H1 (cell line): ENCODE measurements at places on chromosomes 5 and 9. TPM values are rescaled to one million over a fixed set of nuclear protein-coding genes. Genes with fewer than 3 reads are reported as not detected.

The PCDHGB6 gene
- total RNA-seq = 3.4 and 4.1 TPM in 2 replicates

The FAM151B gene
- 0.71 and 1.1 TPM in 2 replicates for total RNA-seq

The GABRA6 gene
- not detected in 2 replicates for total RNA-seq

The ARID3C gene
- total RNA-seq = not detected in 2 replicates

The PCDHAC2 gene
- total RNA-seq = 3.7 and 4.9 TPM in 2 replicates

The MAPKAP1 gene
- total RNA-seq = 140 and 146 TPM in 2 replicates

The GALNT12 gene
- total RNA-seq = 17.5 and 19.6 TPM in 2 replicates

- DNase-seq = no peak
- H3K4me1 ChIP-seq = peaks cover 13% of the 10 kb centered on the region
These were observed 3.5 kb upstream of the PHYHD1 start for GRCh38 chr9:128917151-128917849.

DNA sequence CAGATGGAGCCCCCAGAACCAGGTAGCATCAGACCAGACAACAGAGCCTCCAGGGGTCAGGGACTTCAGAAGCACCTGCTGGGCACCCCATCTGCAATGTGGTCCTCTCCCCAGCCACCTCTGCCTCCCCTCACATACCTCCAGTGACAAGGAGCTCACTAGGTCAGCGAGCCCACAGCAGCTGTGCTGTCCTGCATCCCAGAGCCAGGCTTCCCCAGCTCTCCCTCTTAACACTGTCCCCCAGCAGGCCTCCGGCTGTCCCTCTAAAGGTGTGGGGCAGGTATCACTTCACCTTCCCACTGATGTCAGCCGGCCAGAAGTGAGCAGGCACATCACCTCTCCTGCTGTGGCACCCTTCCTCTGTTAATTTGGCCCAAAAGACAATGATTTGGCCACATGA lies 83.6 kb downstream of the LMX1B start:
- no peaks in the 10 kb centered on the region for H3K27me3 ChIP-seq
- no peak overlapping the region for H3K27ac ChIP-seq
- DNase-seq = no peak
- H3K36me3 ChIP-seq = no peaks in the 10 kb centered on the region
- H3K4me1 ChIP-seq = peaks cover 4% of the 10 kb centered on the region; the same call in 1 of the 2 replicates

GRCh38 chr5:83639911-83640310 lies 80.7 kb downstream of the HAPLN1 start:
- H3K27ac ChIP-seq = no peak overlapping the region
- no peaks in the 10 kb centered on the region for H3K36me3 ChIP-seq
- H3K4me1 ChIP-seq = no peaks in the 10 kb centered on the region
- no peak for DNase-seq
- H3K4me3 ChIP-seq = no peak overlapping the region

DNA sequence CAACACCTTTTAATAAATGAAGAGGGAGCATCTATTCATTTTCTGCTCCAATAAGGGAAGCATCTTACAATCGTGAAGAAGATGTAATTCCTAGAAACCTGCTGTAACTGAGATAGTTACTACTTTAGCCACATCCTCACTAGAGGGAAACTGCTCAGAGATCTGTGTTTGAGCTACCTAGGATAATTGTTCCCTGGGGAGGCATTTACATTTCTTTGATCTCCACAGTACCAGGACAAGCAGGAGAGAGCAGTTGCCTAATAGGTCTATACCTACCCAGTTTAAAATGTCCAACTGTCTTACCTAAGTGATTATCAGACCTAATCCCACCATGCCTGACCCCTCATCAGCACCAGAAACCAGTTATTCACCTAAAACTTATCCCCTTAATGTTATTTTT lies 196.9 kb downstream of the TUSC1 start:
- DNase-seq = no peak
- no peaks in the 10 kb centered on the region for H3K4me1 ChIP-seq
- H3K4me3 ChIP-seq = no peak overlapping the region

DNA sequence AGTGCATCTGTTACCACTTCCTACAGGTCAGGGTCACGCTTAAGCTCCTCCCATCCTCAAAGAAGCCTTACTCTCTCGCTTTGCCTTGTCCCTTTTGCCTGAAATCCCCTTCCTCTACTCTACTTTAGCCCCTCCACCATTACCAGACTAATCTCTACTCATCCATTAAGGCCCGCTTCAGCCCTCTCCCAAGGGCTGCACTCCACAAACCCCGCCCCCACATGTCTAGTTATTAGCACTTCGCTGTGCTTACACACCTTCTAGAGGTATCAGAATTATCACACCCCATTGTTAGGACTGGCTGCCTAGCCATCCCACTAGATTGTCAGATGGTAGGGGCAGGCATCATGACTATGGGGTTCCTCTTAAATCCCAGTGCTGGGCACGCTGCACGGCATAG lies 565.7 kb upstream of the WWC1 start:
- no peaks in the 10 kb centered on the region for H3K36me3 ChIP-seq
- no peak overlapping the region for H3K27ac ChIP-seq
- no peak for DNase-seq
- H3K27me3 ChIP-seq = no peaks in the 10 kb centered on the region

DNA sequence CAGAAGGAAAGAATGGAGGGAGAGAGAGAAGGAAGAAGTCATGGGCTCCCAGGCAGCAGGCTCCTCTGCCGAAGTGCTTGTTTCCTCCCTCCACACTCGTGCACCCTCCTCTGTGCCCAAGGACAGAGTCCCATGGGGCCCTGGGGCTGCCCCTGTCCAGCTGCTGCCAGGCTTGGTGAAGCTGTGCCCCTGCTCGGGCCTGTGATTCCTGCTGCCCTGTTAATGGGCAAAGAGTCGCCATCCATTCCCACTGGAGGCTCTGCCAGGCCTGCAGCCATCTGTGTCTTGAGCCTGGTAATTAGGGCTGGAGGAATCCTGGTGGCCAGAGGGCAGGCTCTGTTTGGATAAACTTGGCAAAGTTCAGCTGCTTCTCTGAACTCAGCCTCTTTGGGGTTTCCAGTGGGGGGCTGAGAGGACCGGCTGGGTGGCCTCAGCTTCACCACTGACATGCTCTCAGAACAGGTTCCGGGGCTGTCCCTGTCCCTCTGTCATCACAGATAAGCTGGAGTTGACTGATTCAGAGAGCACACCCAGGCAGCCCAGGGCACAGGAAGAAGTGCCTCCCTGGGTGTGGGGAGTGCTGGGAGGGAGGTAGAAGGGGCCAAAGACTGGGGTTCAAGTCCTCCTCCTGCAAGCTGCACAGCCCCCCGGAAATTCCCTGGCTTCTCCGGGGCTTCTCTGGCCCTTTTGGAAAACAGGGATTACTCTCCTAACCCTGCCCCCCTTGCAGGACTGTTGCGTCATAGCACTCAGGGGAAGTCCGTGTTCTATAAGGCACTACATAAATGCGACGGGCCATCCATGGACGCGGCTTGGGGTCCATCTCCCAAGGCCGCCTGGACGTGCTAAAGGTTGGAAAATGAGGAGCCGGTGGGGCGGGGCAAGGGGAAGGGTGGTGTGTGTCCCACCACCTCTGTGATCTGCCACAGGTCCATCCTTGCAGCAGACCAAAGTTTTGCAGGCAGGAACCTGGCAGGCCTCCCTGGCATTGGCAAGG lies 154.8 kb downstream of the PAX5 start:
- no peaks in the 10 kb centered on the region for H3K27me3 ChIP-seq
- H3K4me1 ChIP-seq = no peaks in the 10 kb centered on the region
- no peaks in the 10 kb centered on the region for H3K36me3 ChIP-seq
- no peak overlapping the region for H3K27ac ChIP-seq

- H3K27me3 ChIP-seq = no peaks in the 10 kb centered on the region
- DNase-seq = no peak
- H3K27ac ChIP-seq = no peak overlapping the region
- H3K4me3 ChIP-seq = no peak overlapping the region
- no peaks in the 10 kb centered on the region for H3K4me1 ChIP-seq
These were observed 376.1 kb downstream of the EFNA5 start for GRCh38 chr5:107294669-107295068.

DNA sequence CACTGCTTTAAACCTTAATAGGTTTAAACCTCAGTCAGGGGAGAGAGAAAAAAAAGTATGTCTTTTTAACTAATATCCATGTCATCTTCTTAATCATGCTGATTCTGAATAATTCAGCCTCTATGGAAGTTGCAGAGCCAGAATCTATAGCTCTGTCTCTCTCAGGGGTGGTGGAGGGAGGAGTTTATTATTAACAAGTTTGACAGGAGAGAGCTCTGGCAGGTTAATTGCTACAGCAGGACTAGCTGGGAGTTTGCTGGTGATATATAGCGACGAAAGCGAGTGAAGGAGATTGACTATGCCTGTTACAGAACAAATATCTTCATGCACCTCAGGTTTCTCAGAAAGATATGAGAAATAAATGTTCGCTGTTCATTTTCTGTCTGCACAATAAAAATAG lies 586.4 kb downstream of the TLE4 start:
- DNase-seq = no peak
- no peaks in the 10 kb centered on the region for H3K36me3 ChIP-seq
- H3K27me3 ChIP-seq = no peaks in the 10 kb centered on the region
- no peak overlapping the region for H3K27ac ChIP-seq
- H3K4me3 ChIP-seq = no peak overlapping the region
- no peaks in the 10 kb centered on the region for H3K4me1 ChIP-seq

DNA sequence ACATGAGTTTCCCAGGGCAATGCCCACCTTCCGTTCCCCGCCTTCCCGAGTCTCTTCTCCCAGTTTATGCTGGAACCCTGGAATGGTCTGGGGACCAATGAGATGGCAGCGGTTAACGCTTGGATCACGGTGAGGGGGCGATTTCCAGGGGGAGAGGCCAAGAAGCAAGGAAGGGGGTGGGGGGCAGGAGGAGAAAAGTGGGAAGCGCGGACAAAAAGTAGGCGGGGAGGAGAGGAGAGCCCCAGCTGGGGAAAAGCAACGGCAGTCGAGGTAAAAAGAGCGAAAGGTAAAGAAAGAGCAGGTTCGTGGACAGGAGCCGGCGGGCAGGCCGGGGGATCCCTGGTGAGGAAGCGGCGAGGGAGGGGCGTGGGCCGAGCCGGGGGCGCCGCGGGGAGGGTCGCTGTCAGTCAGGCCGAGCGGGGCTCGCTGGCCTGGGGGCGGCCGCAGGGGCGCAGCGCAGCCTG lies 508 bp upstream of the SNCAIP start:
- no peaks in the 10 kb centered on the region for H3K27me3 ChIP-seq
- H3K4me1 ChIP-seq = peaks cover 5% of the 10 kb centered on the region
- H3K27ac ChIP-seq = no peak overlapping the region
- H3K36me3 ChIP-seq = no peaks in the 10 kb centered on the region

DNA sequence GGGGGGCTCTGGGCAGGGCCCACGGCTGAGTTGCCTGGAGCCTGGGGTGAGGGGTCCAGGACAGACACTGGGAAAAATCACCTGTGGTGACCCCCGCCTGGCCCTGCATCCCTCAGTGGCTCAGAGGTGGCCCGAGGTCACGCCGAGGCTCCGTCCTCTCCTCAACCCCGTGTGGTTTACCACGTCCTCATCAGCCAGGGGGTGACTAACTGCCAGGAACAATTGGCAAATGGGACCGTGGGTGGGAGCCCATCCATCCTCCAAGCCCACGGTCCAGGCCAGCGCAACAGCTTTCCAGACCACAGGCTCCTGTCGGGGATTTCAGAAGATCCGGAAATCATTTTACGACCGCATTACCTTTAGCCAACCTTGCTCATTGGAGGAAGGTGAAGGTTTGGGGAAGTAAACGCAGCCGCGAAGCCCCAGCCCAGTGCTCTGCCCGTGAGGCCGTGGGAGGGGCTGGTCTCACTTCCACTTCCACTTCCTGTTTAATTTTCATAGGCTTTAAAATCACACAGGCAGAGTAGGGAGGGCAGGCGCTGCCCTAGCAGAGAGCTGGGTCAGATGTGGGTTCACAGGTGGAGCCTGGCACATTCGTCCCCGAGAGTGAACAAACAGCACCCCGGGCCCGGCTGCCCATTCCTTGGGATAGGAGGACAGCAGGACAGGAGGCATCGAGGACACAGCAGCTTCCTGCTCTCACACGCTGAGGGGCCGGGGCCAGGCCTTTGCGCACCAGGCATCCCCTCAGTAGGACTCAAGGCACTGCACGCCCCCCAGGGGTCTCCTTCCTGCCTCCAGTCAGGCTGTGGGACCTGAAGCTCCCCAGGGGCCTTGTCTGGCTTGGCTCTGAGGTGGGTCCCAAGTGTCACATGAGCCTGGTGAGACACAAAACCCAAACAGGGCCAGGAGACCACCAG lies 19.8 kb upstream of the SLC9A3 start:
- no peaks in the 10 kb centered on the region for H3K27me3 ChIP-seq
- no peaks in the 10 kb centered on the region for H3K36me3 ChIP-seq
- no peak overlapping the region for H3K4me3 ChIP-seq
- no peak overlapping the region for H3K27ac ChIP-seq

GRCh38 chr5:173859408-173860159 lies 28.6 kb upstream of the CPEB4 start:
- H3K4me1 ChIP-seq = no peaks in the 10 kb centered on the region
- H3K4me3 ChIP-seq = no peak overlapping the region

- H3K4me1 ChIP-seq = 0 out of 2 replicates have a peak, but pooled peaks cover 2% of the 10 kb centered on the region
- H3K36me3 ChIP-seq = no peaks in the 10 kb centered on the region
- no peak for DNase-seq
- H3K27ac ChIP-seq = no peak overlapping the region; the same call in 1 of the 2 replicates
- no peak overlapping the region for H3K4me3 ChIP-seq
- no peaks in the 10 kb centered on the region for H3K27me3 ChIP-seq
These were observed 999.6 kb upstream of the DMAC1 start for GRCh38 chr9:8799206-8799605.
